ENCODE measurements at places on chromosomes 2 and 18.
A peak's percentile ranks its signal among the peaks of the same experiment; 100 is the strongest.

DNA sequence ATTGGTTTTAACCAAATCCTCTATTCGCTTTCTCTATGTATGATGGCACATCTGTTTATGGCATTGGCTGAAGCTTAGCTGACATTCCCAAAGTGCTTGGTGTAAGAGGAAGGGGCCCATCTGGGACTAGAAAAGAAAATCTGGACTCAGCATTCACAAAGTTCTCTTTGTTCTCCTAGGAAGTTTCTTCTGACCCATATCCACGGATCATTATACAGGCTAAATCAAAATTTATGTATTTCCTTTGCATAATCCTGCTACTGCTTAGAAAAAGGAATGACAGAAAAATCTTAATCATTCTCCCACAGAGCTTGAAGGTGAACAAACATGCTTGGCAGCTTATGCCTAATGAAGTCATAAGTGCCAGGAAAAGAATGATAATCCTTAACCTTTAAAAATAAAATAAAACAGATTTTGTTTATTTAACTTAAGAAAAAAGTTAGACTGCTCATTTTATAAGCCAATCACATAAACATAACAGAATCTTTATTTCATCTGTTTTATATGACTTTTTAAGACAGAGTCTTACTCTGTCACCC lies 88.4 kb downstream of the NYAP2 start:
- no peak for DNase-seq

GRCh38 chr18:69845593-69846506 lies 101.8 kb downstream of the CD226 start:
- DNase-seq, result peak; percentile 6

DNA sequence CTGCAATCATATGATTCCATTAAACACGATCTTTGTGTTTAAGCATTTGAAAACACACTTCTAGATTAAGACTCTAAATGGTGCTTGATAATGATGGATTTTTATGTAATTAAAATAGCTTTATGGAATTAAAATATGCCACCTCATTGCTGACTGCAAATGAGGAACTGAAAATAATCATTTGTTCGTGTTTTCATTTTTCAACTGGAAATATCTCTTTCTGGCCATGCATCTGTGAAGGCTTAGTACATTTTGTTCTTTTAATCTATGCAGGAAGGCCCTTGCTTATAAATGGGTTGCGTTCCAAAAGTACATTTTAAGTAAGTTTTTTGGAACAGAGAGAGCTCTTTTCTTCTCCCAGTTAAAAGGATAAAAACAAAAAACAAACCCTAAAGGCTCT lies 125.5 kb downstream of the MC4R start:
- no peak for DNase-seq

- peak; percentile 47 for DNase-seq
Measured at GRCh38 chr2:188369365-188369764, 77.7 kb downstream of the GULP1 start.

- DNase-seq, result peak; percentile 58
Measured at GRCh38 chr2:98568161-98568956, 40.0 kb downstream of the COA5 start.

- DNase-seq, result peak; percentile 43
Measured at GRCh38 chr2:138274421-138275291, 226.9 kb upstream of the SPOPL start.

DNA sequence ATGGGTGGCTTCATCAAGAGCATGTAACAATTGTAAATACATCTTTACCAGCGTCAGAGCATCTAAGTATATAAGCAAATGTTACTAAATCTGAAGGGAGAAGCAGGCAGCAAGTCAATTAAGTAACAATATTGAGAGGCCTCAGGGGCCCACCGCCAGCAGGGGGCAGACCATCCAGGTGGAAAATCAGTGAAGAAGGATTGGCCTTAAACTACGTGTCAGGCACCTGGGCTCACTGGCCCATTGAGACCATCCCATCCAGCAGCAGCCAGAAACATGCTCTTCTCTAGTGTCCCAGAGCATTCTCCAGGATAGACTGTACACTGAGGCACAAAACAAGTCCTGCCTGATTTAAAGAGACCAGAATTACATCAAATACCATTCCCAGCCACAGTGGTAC lies 96.2 kb upstream of the SNTG2 start:
- no peak for DNase-seq

- peak; percentile 67 for DNase-seq
Measured at GRCh38 chr2:118322406-118322805, 234.1 kb downstream of the INSIG2 start.

- DNase-seq, result no peak
Measured at GRCh38 chr2:168196764-168197180, 50.6 kb downstream of the STK39 start.

DNA sequence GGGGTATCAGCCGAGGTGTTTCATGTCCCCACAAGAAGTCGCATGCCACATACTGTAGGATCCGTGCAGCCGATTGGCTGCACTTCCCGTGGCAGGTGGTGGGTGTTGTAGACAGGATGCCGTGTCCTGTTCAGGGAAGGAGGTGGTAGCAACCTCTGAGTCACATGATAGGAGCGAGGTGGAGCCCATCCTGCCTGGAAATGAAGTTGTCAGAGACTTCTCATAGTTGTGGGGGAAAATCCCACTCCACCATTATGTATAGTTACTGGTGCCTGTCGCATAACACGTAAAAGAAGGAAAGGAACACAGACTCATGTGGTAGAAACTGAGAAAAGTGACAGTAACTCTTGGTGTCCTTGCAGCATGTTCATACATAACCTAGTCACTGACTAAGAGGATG lies 91.4 kb upstream of the IL1R2 start:
- no peak for DNase-seq

DNA sequence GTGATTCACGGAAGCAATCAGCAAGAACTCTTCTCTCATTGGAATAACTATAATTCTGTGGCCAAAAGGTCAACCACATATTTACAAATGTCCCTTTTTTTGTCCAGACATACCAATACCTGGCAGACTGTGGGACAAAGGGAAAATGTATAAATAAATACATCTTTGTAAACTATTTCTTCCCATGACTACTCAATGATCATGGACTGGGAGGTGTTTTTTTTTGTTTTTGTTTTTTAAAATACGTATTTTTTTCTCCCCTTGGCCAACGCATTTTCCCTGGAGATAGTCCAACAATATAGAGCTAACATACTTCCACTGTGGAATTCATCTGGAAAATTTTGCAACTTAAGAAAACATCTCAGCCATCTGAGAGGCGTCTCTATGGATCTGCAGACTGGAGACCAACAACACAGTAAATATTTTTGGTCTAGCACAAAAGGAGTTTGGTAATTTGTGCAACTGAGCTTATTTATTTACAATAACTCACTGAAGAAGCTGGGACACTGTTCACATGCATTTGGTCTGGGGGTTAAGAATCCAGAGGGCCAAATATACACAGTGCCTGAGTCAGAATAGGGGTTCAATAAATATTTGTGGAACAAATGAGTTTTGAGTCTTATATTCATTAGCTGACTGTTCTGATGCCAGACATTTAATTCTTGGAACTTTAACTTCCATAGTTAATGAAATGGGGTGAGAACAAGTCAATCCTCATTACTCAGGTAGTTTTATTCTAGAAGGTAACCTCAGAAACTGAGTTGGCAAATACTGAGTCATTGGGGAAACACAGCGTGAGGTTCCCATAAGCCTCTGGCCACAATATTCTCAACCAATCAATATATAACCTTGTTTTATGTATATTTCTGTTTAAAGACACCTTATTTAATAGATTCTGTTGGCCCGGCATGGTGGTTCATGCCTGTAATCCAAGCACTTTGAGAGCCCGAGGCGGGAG lies 36.2 kb downstream of the CCBE1 start:
- DNase-seq, result peak; percentile 80

- DNase-seq, result no peak
Measured at GRCh38 chr2:125243074-125243473, 1218.0 kb downstream of the CNTNAP5 start.

GRCh38 chr2:67130531-67131256 lies 266.4 kb upstream of the ETAA1 start:
- peak; percentile 80 for DNase-seq

- DNase-seq, result peak; percentile 21
Measured at GRCh38 chr2:49616800-49617199, 462.5 kb upstream of the FSHR start.

DNA sequence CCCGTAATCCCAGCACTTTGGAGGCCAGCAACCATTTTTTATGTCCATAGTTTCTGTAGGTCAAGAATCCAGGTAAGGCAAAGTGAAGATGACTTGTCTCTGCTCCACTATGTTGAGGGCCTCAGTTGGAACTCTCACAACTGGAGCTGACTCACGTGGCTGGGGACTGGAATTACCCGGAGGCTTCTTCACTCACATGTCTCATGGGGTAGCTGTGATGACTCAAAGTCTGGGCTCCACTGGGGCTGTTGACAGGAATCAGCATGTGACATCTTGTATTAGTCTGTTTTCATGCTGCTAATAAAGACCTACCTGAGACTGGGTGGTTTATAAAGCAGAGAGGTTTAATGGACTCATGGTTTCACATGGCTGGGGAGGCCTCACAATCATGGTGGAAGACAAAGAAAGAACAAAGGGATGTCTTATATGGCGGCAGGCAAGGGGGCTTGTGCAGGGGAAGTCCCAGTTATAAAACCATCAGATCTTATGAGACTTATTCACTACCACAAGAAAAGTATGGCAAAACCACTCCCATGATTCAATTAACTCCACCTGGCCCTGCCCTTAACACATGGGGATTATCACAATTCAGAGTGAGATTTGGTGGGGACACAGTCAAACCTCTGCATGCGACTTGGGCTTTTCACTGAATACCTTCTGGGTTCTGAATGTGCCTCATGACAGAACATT lies 7.8 kb upstream of the PPP1R1C start:
- peak; percentile 35 for DNase-seq

- DNase-seq, result peak; percentile 78
Measured at GRCh38 chr2:215904101-215904500, 109.2 kb downstream of the MREG start.

- no peak for DNase-seq
Measured at GRCh38 chr2:109419960-109420370, 193.8 kb downstream of the SEPTIN10 start.

DNA sequence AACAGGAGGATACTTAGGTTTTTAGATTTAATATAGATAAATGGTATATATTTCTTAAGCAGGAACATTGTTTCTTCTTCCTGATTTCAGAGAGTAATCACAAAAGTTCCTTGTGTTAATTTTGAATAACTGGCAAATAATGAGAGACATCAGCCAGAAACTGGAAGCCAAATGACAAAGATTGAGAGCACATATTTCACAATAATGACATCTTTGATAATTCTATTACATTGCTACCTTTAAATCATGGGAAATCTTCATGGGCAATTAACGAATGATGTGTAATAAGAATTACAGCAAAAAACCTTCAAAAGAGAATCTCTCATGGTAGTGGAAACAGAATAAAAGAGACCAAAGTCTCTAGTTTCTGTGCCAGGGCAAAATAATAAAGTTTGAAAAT lies 215.1 kb downstream of the NUP35 start:
- DNase-seq, result no peak

Measured in fibroblast of skin of abdomen (primary cell).